ENCODE measurements at places on chromosomes 13 and 19.

DNA sequence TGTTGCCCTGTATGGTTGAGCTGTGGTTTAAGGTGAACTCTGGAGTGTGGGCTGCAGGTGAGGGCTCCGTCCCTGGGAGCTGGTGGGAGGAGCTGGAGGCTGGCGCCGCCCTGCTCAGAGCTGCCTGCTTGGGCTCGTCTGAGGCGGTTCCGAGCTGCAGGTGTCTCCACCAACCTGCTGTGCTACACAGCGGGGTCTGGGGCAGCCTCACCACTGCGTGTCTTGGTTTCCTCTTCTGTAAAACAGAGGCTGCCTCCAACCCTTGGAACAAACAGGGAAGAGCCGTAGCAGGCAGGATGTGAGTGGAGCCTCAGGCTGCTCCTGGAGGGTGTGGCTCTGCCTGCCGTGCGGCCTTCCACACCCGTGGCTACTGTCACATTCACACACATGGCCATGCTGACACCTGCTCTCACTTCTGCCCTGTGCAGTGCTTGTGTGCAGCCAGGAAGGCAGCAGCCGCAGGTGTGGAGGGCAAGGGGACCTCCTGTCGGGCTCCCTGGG lies 21.4 kb downstream of the NAXD start:
- DNase-seq, result no peak

DNA sequence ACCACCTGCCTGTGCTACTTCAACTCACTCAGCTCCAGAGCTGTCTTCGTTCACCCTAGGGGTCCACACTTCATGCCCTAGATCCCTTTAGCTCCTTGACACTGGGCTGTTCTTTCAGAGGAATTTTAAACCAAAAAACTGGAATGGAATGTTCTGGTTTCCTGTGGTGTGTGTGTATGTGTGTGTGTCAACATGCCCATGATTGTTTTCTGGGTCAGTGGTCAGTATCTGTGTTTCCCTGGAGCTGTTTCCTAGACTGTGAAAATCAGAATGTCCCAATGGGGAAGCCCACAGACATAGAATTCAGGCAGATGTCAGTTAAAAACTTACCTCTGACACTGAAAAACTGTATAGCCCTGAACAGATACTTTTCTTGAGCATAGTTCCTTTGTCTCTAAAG lies 1.3 kb downstream of the PMIS2 start:
- DNase-seq, result no peak

- peak; percentile 29 for DNase-seq
These were observed 1.3 kb downstream of the TSKS start for GRCh38 chr19:49761625-49762311.

- DNase-seq, result no peak
These were observed 3.6 kb upstream of the REXO1 start for GRCh38 chr19:1851654-1852580.

GRCh38 chr19:13162724-13163608 lies 12.8 kb downstream of the IER2 start:
- peak; percentile 96 for DNase-seq

GRCh38 chr13:46374710-46375109 lies 12.3 kb downstream of the RUBCNL start:
- DNase-seq, result peak; percentile 56

GRCh38 chr13:67440236-67440975 lies 210.3 kb upstream of the PCDH9 start:
- DNase-seq, result no peak

DNA sequence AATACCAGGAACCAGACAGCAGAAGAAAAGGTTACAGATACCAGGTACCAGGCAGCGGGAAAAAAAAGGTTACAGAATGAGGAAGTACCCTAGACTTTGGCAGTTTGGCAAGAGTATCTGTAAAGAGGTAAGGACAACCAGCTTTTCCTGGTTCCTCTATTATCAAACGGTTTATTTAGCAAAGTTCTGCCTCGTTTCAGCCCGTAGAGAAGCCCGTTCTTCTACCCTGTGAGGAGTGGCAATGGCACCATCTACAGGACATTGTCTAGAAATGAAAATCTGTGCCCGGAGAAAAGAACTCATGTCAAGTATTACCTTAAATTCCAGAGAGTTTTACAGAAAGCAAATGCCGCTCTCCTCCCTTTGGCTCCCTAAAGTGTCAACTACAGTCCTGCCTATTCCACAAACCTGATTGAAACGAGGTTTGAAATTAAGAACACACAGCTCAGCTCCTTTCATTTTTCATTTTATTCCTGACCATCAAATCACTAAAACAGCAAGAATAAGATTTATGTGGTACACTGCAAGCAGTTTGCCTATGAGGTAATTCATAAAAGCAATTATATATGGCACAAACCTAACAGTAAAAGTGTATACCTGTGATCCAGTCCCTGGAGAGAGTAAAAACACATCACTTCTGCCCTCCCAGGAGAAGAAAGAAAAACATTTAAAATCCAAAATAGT lies 226.3 kb downstream of the SLC7A1 start:
- DNase-seq, result peak; percentile 3

- DNase-seq, result no peak
These were observed 130.1 kb upstream of the ZNF91 start for GRCh38 chr19:23525276-23525852.

- DNase-seq, result no peak
These were observed 20.3 kb downstream of the POP4 start for GRCh38 chr19:29626386-29626785.

DNA sequence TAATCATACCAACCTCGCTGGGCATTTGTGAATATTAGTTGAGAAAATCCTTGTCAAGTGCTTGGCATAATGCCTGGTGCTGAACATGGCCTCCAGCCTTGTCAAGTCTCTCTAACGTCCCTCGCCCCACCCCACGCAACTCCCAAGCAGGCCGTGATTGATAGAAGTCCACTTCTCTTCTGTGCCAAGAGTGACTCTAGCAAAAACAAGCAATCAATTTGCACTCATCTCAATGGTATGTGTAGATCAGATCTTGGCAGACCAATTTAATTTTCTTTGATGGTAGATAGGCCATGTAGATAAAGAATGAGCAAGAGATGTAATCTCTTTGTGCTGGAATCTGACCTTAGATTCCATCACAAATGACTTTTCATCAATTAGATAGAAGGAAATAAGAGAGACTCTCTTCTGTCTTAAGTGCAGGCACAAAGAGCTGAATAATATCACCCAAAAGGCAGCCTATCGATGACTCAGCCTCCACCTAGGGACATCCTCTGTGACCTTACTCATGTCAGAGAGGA lies 31.0 kb upstream of the KATNAL1 start:
- no peak for DNase-seq

- DNase-seq, result no peak
These were observed 8.7 kb downstream of the NCLN start for GRCh38 chr19:3194106-3195087.

DNA sequence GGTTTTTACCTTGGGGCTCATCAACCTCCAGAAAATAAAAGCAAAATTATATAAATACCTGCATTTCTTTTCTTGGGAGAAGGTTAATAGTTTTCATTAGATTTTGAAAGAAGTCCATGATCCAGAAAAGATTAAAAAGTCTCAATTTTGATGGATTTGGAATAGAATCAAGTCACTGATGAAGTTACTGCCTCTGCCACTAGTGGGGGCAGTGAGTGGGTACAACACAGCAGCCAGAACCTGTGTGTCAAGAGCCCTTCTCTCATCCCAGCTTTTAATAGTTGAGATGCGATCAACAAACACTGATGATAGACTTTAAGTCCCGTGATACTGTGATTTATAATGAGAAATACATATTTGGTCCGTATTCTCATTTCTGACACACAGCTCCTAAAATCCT lies 686.7 kb downstream of the DIAPH3 start:
- no peak for DNase-seq

- no peak for DNase-seq
These were observed 9.7 kb upstream of the SLITRK5 start for GRCh38 chr13:87661471-87661870.

DNA sequence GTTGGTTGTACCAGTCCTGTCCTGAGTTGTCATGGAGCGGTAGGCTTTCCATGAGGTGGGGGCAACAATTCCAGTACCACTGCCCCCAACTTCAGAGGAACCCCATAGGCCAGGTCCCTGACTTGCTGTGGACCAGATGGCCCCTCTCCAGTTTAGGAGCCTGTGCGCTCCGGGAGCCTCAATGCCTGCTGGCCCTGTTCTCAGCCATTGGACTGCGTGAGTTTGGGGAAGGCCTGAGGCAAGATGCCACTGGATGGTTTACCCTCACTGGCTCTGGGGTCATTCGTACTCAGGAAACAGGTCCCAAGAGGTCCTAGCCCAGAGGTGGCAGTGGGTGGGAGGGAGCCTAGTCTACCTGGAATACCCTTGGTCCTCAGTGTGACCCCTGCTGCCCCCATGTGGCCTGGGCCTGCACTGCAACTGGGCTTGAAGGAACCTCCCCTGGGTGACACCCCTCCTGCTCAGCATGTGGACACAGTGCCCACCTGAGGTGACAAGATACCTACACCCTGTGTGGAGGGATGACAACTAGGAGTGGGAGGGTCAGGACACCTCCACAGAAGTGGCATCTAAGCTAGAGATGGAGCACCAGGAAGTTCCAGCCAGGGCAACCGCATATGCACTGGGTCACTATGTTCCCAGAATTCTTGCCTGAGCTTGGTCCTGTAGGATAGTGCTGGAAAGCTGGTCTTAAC lies 6.0 kb upstream of the PRR19 start:
- peak; percentile 75 for DNase-seq

- DNase-seq, result peak; percentile 41
These were observed 9.9 kb downstream of the DNM2 start for GRCh38 chr19:10727685-10728201.

GRCh38 chr13:20090349-20090748 lies 70.5 kb downstream of the GJA3 start:
- peak; percentile 14 for DNase-seq

- no peak for DNase-seq
These were observed 17.9 kb upstream of the TINCR start for GRCh38 chr19:5585461-5586299.

GRCh38 chr19:40253611-40254092 lies 27.2 kb upstream of the CCNP start:
- DNase-seq, result no peak

GRCh38 chr13:99812625-99813024 lies 158.9 kb downstream of the ZIC5 start:
- no peak for DNase-seq

DNA sequence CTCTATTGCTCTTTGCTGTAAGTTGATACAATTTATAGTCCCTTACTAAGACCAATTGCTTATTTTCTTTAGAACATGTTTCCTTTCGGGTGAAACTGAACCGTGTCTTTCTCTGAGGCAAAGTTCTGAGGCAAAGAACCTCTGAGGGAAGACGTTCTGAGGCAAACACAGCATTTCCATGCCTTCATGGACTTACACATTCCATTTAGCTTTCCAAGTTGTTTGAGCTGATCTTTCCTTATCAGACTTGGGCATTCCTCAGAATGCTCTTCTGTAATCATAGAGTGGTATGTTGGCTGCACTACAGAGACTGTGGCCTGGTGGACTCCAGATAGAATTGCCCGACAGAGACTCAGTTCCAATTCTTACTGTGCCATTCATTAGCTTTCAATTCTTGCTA lies 579.1 kb downstream of the KCTD12 start:
- no peak for DNase-seq

- DNase-seq, result peak; percentile 95
These were observed 82.2 kb downstream of the EDNRB start for GRCh38 chr13:77836423-77836822.

- DNase-seq, result no peak
These were observed 1003.2 kb upstream of the PCDH20 start for GRCh38 chr13:62418872-62419271.

DNA sequence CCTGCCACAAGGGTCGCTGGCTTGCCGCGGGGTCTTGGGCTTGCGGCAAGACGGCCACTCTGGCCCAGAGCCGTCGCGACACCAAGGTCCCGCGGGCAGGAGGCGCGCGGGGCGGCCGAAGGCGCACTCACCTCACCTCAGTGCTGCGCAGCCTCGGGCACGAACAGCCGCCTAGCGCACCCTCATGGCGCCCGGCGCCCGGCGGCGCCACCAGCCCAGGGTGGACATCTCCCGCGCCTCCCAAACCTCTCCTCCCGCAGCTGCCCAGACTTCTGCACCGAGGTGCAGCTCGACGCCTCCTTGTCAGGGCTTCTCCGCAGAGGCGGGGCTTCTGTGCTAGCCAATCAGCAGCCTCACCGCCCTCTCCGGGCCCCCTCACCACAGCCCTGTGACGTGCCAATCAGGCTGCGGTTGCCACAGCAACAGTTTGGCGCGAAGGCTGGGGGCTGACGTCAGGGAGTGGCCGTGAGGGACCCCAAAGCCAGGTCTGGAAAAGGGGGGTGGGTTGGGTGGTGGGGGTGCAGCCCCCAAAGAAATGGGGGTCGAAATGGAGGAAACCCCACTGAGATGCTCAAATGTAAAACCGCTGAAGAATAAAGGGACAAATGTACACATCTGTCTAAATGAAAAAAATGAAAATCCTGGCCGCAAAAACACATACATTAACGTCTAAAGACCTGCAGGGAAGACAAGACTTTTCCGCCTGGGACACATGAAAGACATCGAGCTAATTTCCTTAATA lies at the start of the genes PEG3 and ZIM2:
TSS of gene PEG3 (minus strand) at position 276 of the 742 bp plus-strand sequence. CDS start 16,071 bp downstream, outside the sequence.
TSS of gene ZIM2 (minus strand) at position 276 of the 742 bp plus-strand sequence. CDS start 16,449 bp downstream, outside the sequence.
- no peak for DNase-seq

All from suppressor macrophage treated with lipopolysaccharide for 4 hours (primary cell).